ENCODE measurements at places on chromosomes 7 and 10.

DNA sequence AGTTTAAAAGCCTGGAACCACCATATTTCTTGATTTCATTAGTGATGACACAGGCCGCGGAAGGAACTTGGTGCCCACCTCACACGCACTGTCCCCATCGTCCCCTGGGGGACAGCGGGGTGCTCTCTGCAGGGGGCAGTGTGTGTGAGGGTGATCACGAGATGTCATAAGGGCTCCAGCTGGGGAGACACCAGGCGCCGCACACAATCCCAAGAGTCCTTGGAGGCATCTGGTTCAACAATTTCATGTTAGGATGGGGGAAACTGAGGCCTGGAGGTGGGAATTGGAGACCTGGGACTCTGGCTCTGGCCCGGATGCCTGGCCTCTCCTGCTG, 66.4 kb downstream of the ELFN1 start:
- H3K4me1 ChIP-seq, result peaks cover 1% of the 10 kb centered on the region
- no peak for DNase-seq
- H3K36me3 ChIP-seq, result no peaks in the 10 kb centered on the region
- no peaks in the 10 kb centered on the region for H3K27me3 ChIP-seq
- H3K27ac ChIP-seq, result no peak overlapping the region
- no peak overlapping the region for H3K4me3 ChIP-seq

GRCh38 chr10:72552857-72553256, 73.0 kb downstream of the MICU1 start:
- peaks cover 32% of the 10 kb centered on the region for H3K36me3 ChIP-seq
- DNase-seq, result no peak
- peak overlapping the region; percentile 32 for H3K27ac ChIP-seq
- H3K27me3 ChIP-seq, result no peaks in the 10 kb centered on the region

DNA sequence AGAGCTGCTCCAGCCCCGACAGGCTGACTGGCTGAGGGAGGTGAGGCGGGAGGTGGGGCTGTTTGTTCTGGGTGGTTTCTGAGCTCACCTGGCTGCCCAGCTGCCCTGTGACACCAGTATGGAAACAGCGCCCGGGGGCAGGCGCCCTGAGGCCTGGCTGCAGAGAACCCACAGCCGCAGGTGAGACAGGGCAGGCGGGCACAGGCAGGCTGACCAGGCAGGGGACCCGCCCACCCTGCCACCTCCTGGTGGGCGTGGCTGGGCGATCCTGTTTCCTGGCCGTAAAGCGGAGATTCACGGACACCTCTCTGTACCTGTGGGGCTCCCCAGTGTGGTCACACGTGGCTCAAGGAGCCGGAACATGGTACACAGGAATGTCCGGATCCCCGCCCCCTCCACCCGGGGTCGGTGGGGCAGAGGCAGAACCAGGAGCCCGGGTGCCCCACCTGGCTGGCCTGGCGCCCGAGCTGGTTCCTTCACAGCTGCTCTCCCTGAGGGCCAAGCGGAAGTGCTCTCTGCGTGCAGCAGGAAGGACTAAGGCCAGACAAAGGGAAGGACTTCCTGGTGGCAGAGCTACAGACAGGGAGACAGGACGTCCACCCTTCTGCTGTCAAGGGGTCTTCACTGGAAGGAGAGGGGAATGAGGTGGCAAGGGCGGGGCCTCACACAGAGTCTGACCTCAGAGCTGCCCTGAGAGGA, 3.9 kb downstream of the MICALL2 start:
- DNase-seq, result peak; percentile 90
- H3K27me3 ChIP-seq, result no peaks in the 10 kb centered on the region
- peak overlapping the region; percentile 48 for H3K4me3 ChIP-seq
- H3K27ac ChIP-seq, result peak overlapping the region; percentile 86
- no peaks in the 10 kb centered on the region for H3K36me3 ChIP-seq

GRCh38 chr7:3917436-3917835, 616.4 kb downstream of the SDK1 start:
- H3K4me3 ChIP-seq, result no peak overlapping the region
- H3K27ac ChIP-seq, result no peak overlapping the region
- DNase-seq, result no peak
- H3K36me3 ChIP-seq, result no peaks in the 10 kb centered on the region

- no peaks in the 10 kb centered on the region for H3K27me3 ChIP-seq
- H3K4me3 ChIP-seq, result no peak overlapping the region
- no peak overlapping the region for H3K27ac ChIP-seq
- H3K36me3 ChIP-seq, result no peaks in the 10 kb centered on the region
- H3K4me1 ChIP-seq, result no peaks in the 10 kb centered on the region
- no peak for DNase-seq
These were observed 754.7 kb downstream of the INHBA start for GRCh38 chr7:40948239-40948638.

GRCh38 chr7:111405621-111406020, 156.7 kb downstream of the IMMP2L start:
- H3K4me3 ChIP-seq, result no peak overlapping the region
- no peak for DNase-seq
- H3K27ac ChIP-seq, result no peak overlapping the region
- H3K36me3 ChIP-seq, result no peaks in the 10 kb centered on the region
- no peaks in the 10 kb centered on the region for H3K27me3 ChIP-seq
- H3K4me1 ChIP-seq, result peaks cover 4% of the 10 kb centered on the region

DNA sequence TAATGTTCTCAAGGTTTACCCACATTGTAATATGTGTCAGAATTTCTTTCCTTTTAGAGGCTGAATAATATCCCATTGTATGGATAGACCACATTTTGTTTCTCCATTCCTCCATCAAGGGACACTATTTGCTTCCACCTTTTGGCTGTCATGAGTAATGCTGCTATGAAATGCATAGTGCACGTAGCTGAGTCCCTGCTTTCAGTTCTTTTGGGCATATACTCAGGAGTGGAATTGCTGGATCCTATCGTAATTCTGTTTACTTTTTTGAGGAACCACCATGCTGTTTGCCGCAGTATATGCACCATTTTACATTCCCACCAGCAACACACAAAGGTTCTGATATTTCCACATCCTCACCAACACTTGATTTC, 60.0 kb downstream of the PRF1 start:
- H3K27ac ChIP-seq, result no peak overlapping the region
- no peaks in the 10 kb centered on the region for H3K4me1 ChIP-seq
- peaks cover 29% of the 10 kb centered on the region for H3K36me3 ChIP-seq
- no peak for DNase-seq
- H3K4me3 ChIP-seq, result no peak overlapping the region

GRCh38 chr10:32038777-32039176, 17.4 kb downstream of the KIF5B start:
- H3K36me3 ChIP-seq, result peaks cover 66% of the 10 kb centered on the region
- H3K27ac ChIP-seq, result no peak overlapping the region
- DNase-seq, result no peak

- DNase-seq, result no peak
- H3K36me3 ChIP-seq, result no peaks in the 10 kb centered on the region
- no peaks in the 10 kb centered on the region for H3K4me1 ChIP-seq
- no peak overlapping the region for H3K4me3 ChIP-seq
These were observed 65.7 kb downstream of the RAB11FIP2 start for GRCh38 chr10:117980755-117981702.

DNA sequence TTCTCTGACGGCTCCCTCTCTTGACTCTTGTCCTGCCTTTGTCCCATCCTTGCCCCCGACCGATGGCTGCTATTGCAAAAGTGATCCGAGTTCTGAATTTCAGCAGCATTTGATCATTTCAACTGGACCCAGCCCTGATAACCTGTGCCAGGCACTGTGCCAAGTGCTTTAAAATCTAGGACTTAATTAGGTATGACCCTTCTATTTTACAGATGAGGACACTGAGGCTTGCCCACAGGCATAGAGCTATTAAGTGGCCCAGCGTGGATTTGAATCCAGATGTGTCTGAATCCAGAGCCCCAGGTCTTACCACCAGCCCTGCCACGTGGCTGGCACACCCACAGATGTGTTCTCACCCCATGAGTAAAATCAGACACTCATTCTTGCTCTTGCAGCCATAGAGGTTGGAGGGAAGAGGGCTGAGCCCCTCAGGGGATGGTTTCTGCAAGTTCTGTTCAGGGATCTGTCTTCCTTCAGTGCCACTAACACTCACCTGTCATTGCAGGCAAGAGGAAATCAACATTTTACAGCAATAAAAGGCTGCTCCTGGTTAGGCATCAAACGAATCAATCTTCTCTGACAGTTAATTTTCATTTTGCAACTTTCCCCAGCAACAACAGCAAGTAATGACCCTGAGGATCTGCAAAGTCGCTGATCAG, 101.2 kb downstream of the GRID1 start:
- peaks cover 34% of the 10 kb centered on the region for H3K27me3 ChIP-seq
- no peak overlapping the region for H3K27ac ChIP-seq
- peak; percentile 13 for DNase-seq
- no peak overlapping the region for H3K4me3 ChIP-seq
- no peaks in the 10 kb centered on the region for H3K36me3 ChIP-seq
- H3K4me1 ChIP-seq, result peaks cover 9% of the 10 kb centered on the region

GRCh38 chr7:43136064-43136463, 23.6 kb downstream of the HECW1 start:
- no peaks in the 10 kb centered on the region for H3K36me3 ChIP-seq
- no peak overlapping the region for H3K27ac ChIP-seq
- no peaks in the 10 kb centered on the region for H3K4me1 ChIP-seq
- no peak for DNase-seq
- H3K4me3 ChIP-seq, result no peak overlapping the region

GRCh38 chr10:128612195-128612594, 486.0 kb upstream of the MKI67 start:
- H3K27me3 ChIP-seq, result no peaks in the 10 kb centered on the region
- H3K4me3 ChIP-seq, result no peak overlapping the region
- H3K27ac ChIP-seq, result no peak overlapping the region
- no peaks in the 10 kb centered on the region for H3K36me3 ChIP-seq

- no peak for DNase-seq
- no peaks in the 10 kb centered on the region for H3K36me3 ChIP-seq
- peak overlapping the region; percentile 78 for H3K4me3 ChIP-seq
- H3K27ac ChIP-seq, result peak overlapping the region; percentile 92
- no peaks in the 10 kb centered on the region for H3K27me3 ChIP-seq
These were observed 1.4 kb downstream of the EPDR1 start for GRCh38 chr7:37921876-37922275.

- H3K27me3 ChIP-seq, result no peaks in the 10 kb centered on the region
- H3K4me1 ChIP-seq, result peaks cover 4% of the 10 kb centered on the region
- DNase-seq, result no peak
- no peak overlapping the region for H3K27ac ChIP-seq
- H3K4me3 ChIP-seq, result no peak overlapping the region
These were observed 386.1 kb downstream of the PLXDC2 start for GRCh38 chr10:20202337-20202736.

GRCh38 chr7:45646207-45646821, 72.1 kb downstream of the ADCY1 start:
- no peak overlapping the region for H3K4me3 ChIP-seq
- peaks cover 7% of the 10 kb centered on the region for H3K4me1 ChIP-seq
- H3K27me3 ChIP-seq, result no peaks in the 10 kb centered on the region
- DNase-seq, result no peak

Data from lower lobe of right lung (tissue), 2 donors.